ENCODE measurements at places on chromosomes 3 and 15.

DNA sequence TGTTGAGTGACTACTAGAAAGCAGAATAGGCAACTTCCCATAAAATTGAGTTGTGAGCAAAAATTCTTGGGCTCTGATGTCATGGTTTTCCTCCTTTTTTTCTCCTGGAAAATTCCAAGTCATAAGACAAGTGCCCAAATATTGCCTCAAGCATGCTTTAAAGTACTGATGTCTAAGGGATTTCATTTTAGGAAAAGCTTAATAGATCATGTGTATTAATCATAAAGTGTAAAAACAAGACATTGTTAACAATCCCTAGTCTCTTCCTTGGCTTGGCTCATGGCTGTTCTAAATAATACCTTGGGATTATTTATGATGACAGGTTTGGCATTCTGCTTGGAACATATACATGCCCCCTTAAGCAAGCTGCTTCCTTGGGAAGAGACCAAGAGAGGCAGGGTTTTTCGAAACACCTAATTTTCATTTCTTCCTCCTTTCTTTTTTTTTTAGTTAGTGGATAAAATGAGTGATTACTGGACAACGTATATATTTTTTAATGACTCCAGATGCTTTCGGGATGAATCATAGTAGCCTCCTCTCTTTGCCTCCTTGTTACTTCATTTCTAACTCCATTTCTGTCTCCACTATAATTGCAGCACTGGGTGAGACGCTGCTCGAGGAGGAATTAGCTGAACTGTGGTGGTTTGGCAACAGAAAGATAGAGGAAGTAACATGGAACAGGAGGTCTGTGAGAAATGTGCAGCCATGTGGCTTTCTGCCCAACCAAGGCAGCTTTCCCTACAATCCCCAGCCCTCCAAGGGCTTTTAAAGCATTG, 104.9 kb downstream of the TPRG1 start:
- DNase-seq, result no peak

- no peak for DNase-seq
Observed at GRCh38 chr3:183579967-183580900, 24.7 kb upstream of the KLHL6 start.

GRCh38 chr3:116512931-116513330, 67.6 kb upstream of the LSAMP start:
- DNase-seq, result no peak

GRCh38 chr3:180923561-180923960, 11.1 kb downstream of the FXR1 start:
- DNase-seq, result no peak

DNA sequence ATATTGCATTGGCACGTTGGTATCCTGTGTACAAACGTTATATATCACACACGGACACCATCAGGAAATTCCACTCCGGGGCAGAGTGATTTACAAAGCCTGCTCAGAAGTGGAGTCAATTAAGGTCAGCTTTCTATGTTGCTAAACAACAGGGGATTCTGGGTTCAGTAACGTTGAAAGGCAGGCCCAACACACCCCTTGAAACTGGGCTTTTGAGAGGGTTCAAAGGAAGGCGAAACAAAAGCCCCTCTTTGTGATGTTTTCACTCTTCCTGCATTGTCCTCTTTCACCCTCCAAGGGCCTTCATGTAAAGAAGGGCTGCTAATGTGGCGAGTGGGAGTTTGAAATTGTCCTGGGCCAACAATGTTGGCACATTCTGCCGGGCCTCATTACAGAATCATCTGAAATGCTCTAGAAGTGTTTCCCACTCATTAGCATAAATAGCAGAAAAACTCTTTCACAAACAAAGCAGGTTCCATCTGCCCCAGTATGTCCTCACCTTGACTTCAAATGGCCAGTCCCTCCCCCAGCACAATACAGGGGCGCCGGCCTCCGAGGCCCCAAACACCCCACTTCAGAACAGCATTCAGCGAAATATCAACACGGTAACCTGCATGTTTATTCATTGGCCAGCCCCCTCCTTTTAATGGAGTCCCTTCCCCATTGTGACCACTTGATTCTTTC, 76.4 kb downstream of the HES1 start:
- no peak for DNase-seq

DNA sequence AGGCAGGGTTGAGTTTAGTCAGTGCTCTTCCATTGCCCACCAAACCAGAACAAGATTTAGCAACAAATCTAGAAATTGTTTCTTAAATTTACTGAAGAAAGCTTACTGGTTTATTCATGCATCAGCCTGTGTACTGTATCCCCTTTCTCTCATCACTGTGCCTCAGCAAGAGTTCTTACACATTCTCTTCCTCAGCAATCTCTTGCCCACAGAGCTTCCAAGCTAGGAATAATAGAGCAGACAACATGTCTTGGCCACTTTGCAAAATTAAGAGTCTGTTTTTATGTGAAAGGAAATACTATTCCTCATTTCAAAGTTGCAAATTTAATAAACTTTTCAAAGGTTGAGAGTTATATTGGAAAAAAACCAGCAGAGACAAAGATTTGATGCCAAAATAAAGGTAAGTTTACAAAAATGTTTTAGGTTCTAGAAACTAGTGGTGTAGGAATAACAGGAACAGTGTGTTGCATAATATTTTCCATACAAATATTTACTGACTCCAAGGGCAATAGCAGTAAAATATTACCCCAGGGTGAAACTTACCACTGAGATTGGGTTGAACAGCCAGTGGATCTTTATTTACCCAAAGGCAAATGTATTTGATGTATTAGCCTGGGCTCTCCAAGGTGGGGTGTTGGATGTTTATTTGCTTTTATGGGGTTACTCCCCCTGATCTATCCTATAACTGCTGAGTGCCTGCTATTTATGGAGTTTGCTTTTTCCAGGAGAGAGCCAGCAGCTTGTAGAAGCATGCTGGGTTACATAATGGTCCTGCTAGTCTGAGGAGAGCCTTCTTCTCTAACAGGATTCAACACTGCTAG, 276.7 kb downstream of the ADAMTSL3 start:
- no peak for DNase-seq

GRCh38 chr15:83698294-83698693, 44.4 kb downstream of the ADAMTSL3 start:
- DNase-seq, result no peak

- DNase-seq, result no peak
Observed at GRCh38 chr3:123816673-123817207, 67.4 kb downstream of the MYLK start.

- DNase-seq, result no peak
Observed at GRCh38 chr3:129705274-129705673, 98.8 kb upstream of the PLXND1 start.

DNA sequence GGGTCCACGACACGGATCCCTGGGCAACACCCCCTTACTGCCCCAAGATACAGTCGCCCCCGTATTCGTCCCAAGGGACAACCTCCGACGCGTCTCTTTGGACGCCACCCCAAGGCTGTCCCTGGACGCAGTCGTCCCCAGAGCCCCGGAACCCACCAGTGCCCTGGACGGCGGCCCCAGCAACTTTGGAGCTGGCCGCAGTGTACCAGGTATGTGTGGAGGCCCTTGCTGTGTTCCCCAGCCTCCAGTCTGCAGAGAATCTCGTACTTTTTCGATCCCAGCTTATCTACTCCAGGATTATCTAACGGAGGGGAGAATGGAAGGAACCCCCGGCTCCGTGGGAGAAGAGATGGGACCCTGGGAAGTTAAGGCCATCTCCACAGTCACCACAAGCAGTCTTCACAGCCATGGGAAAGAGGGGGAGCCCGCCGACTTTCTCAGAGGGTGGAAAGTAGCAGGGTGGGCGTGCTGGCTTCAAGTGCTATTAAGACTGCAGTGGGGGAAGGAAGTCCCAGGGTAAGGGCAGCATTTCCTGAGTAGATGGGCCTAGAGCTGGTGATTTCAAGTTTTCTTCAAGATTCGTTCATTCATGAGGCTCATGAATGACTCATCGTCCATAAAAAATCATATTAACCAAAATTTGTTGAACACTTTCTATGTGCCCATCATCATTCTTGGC, 1.1 kb downstream of the MESP2 start:
- no peak for DNase-seq

- DNase-seq, result no peak
Observed at GRCh38 chr3:61908382-61908781, 347.0 kb downstream of the PTPRG start.

DNA sequence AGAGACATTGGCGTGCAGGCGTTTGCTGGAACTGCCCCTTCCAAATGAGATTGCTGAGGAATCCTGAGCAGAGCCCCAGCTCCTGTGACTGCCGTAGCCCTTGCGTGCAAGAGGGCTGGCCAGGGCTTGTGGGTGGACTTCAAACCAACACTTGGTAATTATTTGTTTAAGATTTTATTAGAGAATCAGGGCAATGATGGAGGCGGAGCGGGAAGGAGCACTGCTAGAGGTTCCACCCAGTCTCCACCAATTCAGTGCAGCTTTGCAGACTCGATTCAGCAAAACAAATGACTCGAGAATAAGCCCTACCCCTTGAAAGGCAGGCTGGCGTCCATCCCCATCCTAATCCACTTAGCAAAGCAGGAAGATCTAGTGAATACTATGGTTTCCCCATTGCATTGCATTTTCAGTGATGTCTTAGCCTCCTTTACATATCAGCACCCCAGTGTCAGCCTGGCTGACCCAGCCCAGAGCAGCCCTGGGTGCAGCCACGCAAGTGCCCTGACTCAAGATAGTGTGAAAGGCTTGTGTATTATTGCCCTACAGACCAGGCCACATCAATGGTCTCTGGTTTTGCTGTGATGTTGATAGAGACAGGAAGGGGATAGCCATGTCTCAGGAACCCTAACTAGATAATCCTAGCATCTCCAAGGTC, 26.0 kb downstream of the GLDN start:
- DNase-seq, result no peak

DNA sequence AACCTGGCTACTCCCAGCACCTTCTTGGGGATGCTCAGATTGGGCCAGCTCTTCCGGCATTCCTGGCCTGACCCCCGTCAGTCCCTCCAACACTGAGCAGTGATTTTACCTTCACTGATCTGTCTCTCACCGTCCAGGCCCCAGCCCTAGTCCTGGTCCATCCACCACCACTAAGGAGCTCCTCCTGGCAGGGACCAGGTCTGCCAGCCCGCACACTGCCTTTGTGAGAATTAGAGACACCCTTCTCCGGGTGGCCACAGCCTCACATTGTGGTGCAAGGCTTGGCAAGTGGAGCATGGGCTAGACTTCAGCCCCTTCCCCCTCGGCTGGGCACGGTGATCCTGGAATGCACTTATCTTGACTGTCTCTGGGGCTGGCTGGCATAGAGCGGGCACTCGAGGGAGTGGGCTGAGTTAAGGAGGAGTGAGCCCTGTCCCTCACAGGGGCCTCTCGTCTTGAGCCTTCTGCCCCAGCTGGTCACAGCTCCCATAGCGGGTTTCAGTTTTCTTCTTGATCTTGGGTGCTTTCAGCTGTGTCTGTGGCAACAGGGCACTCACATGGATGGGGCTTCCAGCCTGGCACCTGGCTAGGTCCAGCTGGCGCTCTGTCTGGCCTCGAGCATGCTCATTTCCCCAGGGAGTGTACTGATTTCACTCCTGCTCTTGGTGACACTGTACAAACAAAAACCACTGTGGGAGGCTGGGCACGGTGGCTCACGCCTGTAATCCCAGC, 53.9 kb downstream of the LINGO1 start:
- no peak for DNase-seq

DNA sequence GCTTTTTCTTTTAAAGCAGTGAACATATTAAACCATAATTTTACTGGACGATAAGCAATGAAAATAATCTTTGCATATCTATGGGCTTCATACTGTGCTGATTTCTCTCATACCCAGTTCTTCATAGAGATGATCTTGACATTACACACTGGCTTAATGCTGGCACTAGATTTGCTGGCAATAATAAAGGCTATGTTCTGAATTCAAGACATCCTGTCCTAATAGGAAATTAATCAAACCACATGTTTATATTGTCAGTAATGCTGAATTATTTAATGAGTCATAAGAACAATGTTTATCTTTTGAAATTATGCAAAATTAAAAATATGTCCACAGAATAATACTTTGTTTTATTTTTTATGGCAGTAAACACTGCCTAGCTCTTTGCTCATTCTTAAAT, 643.2 kb downstream of the OTOL1 start:
- DNase-seq, result no peak

DNA sequence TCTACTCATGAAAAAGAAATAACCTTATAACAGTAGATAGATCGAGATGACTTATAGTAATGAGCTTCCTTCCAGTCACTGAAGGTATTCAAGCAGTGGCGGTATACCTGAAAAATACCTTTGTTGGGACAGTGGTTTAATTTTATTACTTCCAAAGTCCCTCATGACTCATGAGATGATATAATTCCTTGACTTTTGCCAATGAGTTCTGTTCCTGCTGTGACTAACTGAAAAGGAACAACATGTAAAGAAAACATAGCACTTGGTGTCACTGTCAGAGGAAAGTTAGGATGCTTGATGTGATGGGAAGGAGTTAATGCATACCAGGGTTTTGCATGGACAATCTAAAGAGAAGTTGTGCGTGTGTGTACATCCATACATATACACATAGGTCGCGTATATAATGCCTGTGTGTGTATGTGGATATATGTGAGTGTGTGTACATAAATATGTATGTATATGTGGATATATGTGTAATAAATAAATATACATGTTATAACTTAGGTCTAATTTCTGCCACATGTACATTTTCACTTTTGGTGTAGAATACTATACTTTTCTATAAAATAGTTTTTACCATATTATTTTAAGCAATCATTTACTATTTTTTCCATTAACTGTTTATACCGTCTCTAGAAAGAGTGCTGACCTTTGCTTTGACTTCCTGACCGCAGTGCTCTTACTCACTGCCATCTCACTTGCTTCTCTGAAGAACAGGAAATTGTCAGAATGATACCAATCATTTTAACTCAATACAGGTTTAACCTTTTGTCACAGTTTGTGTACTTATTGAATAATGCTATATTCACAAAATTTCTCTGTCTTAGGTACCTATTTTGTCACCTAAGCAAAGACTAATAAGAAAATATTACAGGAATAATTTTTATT, 12.6 kb upstream of the PAK2 start:
- DNase-seq, result no peak

GRCh38 chr3:59027607-59028006, 22.2 kb downstream of the CFAP20DC start:
- no peak for DNase-seq

GRCh38 chr15:89647191-89647851, 7.9 kb downstream of the KIF7 start:
- DNase-seq, result no peak

GRCh38 chr3:12782172-12782815, 14.2 kb upstream of the CAND2 start:
- no peak for DNase-seq

DNA sequence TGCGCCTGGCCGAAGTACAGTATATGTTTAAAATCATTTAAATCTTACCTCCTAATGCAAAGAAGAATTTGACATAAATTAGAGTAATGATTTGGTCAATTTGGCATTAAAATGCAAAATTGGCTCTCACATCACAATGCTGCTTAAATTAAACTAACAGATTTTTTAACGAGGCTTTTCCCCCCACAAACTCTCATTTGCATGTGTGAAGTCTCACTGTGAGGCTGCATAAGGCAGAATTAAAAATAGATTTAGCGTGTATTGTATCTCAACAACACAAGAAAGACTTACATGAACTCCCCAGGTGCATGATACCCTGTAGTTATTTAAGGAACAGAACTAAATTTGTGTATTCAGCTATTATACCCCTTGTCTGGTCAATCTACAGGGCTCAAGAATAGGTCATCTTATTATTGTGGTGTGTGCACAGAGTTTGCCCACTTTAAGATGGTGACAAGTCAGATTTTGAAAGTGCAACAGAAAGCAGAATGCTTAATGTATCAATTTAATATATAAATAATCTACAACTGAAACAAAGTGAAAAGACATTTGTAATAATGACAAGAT, 897.9 kb downstream of the EPHA3 start:
- no peak for DNase-seq

- DNase-seq, result peak; percentile 7
Observed at GRCh38 chr3:29144807-29145206, 136.1 kb upstream of the RBMS3 start.

Data from anterior cingulate cortex (tissue), 58 donors.